Hypothalamus (tissue), 51 donors: ENCODE measurements at places on chromosomes 3 and 15.

- DNase-seq, result no peak
Measured at GRCh38 chr3:147417551-147418295, 8.6 kb downstream of the ZIC1 start.

DNA sequence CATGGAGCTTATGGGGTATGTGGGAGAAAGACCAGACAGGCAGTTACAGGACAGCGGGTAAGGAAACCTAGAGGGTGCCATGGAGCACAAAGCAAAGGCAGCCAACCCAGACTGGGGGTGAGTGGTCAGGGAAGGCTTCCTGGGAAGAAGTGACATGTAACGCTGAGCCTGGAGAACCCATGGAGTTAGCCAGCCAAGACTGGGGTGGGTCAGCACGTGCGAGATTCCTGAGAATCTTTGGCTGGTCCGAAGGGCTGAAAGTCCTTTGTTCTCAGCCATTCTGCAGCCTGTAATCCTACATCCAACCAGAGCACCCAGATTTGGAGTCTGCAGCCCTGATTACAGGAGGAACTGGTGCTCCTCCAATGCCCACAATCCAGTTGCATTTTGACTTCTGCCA lies 120.1 kb upstream of the WNT5A start:
- DNase-seq, result no peak

DNA sequence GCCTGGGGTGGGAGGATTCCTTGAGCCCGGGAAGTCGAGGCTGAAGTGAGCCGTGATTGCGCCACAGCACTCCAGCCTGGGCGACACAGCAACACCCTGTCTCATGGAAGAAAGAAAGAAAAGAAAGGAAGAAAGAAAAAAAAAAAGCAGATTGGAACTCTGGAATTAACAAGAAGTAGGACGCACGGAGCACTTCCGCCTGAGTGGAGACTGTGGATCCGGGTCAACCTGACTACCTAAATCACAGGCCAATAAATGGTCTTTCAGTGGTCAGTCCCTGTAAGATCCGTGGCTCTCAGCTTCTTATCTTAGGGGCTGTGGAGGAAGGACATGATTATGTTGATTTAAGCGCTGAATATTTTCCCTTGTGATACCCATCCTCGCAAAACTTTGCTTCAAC lies 2.4 kb upstream of the PPARG start:
- DNase-seq, result no peak

GRCh38 chr15:52006702-52007340 lies 12.2 kb upstream of the MAPK6 start:
- no peak for DNase-seq

DNA sequence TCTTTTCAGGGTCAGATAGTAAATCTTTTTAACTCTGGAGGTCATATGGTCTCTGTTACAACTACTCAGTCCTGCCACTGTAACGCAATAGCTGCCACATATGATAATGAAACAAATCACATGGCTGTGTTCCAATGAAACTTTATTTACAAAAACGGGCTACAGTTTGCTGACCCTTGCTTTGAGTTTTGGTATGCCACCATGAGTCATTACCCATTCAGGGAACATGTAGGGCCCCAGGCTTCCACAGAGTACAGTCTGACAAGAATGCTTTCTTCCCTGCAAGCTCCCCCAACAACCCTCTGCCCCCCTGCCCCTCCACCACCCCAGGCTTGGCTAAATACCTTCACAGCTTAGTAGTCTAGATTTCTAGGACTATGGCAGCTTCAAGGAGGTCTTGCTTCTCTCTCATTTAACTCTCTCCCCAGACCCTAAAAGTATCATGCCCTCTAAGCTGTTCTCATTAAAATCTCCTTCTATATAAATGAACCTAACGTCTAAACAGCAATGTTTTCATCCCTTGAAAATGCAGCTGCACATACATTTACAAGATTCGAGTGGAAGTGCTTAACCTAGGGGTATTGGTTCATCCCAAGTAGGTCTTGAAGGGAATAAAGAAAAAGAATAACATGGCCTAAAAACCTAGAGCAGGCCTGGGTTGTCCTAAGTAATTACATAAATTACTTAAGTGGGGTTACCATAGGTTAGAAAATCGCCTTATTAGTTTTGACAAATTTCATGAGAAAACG lies 117.8 kb upstream of the PRICKLE2 start:
- no peak for DNase-seq

DNA sequence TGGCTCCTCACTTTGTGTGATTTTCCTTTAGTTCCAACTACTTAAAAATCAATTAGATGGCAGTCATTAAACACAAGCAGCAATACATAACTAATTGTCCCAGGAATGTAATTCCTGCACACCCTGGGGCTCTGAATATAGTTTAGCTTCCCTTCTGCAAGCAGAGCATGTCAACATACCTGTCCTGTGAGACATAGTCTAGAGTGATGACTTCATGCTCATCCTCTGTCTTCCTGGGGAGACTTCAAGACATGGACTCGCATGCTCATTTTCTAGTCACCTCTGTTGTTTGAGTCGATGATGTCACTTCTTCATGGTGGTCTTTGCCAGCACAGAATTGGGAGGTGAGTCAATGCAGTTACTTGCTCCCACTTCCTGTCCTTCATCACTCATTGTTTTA lies 15.7 kb downstream of the C3orf52 start:
- no peak for DNase-seq

GRCh38 chr3:152190636-152191183 lies 78.0 kb upstream of the MBNL1 start:
- DNase-seq, result no peak

GRCh38 chr3:126858401-126858800 lies 124.5 kb upstream of the PLXNA1 start:
- no peak for DNase-seq

DNA sequence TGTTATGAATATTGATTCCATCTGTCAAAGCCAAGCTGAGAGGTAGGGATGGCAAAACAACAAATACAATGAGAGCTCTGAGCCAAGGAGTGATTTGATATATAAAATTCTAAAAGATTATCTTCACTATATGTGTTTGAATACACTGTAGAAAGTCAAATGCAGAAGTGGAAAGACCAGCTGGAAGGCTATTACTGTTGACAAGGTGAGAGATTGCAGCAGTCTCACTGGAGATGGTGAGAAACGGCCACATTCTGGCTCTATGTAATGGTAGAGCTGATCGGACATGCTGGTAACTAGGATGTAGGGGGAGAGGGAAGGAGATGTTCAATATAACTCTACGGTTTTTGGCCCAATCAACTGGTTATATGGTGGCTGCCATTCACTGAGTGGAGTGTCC lies 434.2 kb upstream of the SUCLG2 start:
- DNase-seq, result no peak

- no peak for DNase-seq
Measured at GRCh38 chr3:148659512-148659911, 38.2 kb upstream of the AGTR1 start.

DNA sequence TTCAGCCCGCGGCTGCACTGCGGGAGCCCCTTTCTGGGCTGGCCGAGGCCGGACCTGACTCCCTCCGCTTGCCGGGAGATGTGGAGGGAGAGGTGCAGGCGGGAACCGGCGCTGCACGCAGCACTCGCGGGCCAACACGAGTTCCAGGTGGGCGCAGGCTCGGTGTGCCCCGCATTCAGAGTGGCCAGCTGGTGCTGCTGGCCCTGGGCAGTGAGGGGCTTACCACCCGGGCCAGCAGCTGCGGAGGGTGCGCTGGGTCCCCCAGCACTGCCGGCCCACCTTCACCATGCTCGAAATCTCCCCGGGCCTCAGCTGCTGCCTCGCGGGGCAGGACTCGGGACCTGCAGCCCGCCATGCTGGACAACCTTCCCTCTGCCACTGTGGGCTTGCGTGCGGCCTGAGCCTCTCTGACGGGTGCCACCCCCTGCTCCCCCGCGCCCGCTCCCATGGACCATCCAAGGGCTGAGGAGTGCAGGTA lies 733.5 kb upstream of the CCDC54 start:
- DNase-seq, result no peak

DNA sequence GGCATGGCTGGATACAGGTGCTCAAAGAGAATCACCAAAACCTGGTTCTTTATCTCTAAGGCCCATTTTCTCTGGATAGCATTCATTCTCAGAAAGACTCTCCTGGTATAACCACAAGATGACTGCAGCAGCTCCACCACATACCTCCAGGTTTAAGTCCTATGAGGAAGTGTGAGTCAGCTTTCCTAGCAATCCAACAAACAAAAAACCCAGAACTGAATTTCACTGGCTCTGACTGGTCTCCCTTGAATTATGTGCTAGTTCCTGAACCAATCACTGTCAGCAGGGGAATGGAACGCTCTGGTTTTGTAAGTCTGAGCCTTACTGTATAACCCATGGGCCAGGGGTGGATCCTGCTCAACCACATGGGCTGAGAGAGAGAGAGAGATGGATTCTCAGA lies 27.2 kb downstream of the MRPL46 start:
- DNase-seq, result no peak

DNA sequence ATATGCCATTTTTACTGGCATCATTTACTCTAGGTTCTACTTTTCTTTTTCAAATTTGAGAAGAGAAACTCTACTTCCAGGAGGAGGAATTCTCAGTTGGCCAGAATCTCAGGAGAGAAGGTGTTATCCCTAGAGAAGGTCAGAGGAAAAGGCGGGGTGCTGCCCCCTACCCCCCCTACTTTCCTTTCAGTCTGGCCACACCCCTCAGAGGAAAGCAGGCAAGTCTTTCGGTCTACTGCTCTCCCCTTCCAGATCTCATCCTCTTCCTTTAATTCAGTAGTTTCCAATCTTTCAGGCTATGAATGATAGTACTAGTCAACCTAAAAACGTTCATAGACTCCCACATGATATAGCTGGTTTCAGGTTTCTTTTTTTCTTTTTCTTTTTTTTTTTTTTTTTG lies 366.5 kb upstream of the TBL1XR1 start:
- DNase-seq, result no peak

GRCh38 chr3:193592841-193593667 lies at the start of gene OPA1:
Gene OPA1 (plus strand): TSS chr3:193593208. CDS start chr3:193593378, 170 bp downstream.
- DNase-seq, result peak; percentile 84

- DNase-seq, result no peak
Measured at GRCh38 chr3:136070953-136071949, 105.7 kb downstream of the PPP2R3A start.

DNA sequence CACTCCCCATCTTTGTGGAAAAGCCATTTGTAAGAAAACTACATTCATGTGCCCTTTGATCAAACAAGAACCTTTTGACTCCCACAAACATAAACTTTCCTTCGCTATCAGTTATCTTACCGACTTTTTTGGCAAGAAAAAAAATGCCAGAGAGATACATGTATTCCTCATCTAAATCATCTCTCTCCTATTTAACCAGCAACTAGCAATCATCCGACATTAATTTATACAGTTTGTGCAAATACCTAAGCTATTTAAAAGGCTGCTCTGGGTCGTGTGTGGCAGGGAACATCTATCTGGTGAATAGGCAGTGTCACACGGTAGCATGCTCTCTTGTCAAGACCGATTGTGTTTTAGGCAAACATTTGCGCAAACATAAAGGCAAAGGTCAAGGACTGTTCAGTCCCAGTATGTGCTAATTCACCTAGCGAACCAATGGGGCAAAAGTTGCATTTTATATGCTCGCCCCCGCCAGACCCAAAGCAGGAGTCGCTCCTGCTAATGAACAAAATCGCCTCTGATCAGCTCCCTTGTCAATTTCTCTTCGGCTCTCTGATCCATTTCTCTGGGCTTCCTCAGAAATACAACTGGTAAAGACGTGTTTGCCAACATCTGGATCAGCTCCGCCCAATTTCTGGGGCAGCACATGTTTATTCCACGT lies 37.7 kb downstream of the ZIC4 start:
- no peak for DNase-seq

- no peak for DNase-seq
Measured at GRCh38 chr3:149163066-149163465, 33.6 kb downstream of the HPS3 start.

- no peak for DNase-seq
Measured at GRCh38 chr3:13414040-13414729, 5.9 kb downstream of the NUP210 start.

GRCh38 chr3:76724706-76725105 lies 315.2 kb upstream of the ROBO2 start:
- no peak for DNase-seq

- DNase-seq, result no peak
Measured at GRCh38 chr3:41222501-41222900, 23.2 kb downstream of the CTNNB1 start.

GRCh38 chr3:192843723-192844485 lies 73.8 kb downstream of the MB21D2 start:
- no peak for DNase-seq

DNA sequence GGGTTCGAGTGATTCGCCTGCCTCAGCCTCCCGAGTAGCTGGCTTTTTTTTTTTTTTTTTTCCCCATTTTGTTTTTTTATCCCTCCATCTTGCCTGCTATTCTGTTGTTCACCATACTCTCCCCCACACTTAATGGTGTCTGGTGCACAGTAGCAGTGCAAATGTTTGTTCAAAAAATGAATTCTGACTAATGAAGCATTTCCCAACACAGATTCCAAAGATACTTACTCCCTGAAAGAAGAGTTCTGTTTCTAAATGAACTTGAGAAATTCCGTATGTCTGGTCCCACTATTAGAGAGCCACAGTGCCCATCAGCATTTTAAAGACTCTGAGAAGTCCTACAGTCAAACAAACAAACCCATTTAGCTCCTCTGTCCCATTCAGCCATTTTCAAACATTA lies 9.5 kb downstream of the EDEM1 start:
- DNase-seq, result no peak

DNA sequence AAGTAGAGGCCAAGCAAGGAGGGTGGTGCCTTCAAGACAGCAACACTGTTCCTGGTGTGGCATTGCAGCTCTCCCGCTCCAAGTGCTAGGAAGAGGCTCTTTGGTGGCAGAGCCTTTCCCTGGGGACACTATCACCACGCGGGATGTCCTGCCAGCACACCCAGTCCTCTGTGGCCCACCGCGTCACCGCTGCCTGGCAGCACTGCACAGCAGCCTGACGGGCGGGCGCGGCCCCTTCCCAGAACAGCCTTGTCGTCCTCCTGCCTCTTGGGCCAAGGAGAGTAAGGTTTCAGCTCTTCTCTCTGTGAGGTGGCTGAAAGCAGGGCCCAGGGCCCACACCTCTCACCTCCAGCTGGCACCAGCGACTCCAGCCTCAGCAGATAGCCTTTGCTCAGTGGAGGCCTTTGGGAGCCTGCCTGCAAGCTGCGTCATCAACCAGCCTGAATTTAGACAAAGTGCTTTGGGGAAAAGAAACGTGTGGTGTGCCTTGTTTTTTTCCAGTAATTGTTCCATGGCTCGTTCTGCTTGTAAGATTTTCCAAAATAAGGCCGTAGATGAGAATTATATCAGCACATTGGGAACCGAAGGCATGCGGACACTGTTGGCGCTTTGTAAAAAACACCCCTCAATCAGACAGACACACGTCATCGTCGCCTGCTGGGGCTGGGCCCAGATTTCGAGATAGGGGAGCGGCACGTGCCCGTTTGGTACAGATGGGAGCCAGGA lies 65.0 kb downstream of the AAGAB start:
- DNase-seq, result no peak

DNA sequence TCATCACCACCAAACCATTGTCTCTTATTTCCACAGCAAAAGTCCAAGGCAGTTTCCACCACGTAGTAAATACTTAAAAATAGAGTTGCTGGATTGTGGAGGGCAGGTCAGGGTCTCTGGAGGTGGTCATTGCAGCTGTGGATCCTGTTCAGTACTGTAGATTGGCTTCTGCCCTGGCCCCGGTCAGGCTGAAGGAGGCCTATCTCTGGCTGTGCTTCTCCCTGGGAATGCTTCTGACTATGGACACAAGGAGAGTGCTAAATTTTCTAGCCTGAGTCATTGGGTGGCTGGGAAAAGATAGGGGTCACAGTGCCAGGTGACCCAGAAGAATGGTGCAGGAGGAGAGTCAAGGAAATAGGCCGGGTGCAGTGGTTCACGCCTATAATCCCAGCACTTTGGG lies 26.3 kb upstream of the GMPPB start:
- no peak for DNase-seq

- DNase-seq, result no peak
Measured at GRCh38 chr3:23837691-23838090, 31.9 kb downstream of the UBE2E1 start.
